ENCODE measurements at places on chromosomes 13 and 19.

DNA sequence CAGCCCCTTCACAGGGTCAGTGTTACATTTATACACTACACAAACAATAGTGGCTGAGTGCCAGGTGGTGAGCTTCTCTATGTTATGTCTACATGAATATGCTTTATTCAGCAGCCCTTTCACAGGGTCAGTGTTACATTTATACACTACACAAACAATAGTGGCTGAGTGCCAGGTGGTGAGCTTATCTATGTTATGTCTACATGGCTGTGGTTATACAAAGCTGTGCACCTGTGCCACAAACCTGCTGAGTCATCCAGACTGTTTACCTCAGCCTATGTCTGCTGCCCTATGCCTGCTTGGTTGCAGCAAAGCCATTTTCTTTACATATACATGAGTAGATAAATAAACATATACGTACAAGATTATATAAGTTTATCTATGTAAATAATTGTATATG is 76.5 kb downstream of the ZNF726 start:
- DNase-seq: no peak

GRCh38 chr19:30516531-30516930 is 144.3 kb downstream of the ZNF536 start:
- peak; percentile 5 for DNase-seq

DNA sequence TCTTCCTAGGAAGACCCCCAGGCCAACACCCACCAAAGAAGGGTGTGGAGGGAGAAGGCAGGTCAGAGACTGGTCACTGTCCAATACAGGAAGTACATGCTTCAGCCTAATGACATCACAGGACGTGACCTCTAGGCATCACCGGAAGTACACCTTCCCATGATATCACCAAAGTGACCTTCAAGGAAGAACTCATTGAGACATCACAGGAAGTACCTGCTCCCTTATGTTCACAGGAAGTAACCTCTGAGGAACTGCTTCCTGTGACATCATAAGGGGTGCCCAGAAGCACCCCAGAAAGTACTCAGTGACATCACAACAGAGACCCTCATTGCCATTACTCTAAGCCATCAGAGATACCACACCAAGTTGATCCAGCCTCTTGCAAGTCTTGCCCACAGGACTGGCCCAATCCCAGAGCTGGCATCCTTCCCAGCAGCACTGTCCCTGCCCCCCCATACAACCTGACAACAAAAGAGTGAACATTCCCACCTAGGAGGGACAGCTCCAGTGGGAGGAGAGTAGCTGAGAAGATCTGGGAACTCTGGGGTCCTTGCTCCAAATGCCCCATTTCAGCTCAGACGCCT is 24.2 kb upstream of the NANOS2 start:
- no peak for DNase-seq

DNA sequence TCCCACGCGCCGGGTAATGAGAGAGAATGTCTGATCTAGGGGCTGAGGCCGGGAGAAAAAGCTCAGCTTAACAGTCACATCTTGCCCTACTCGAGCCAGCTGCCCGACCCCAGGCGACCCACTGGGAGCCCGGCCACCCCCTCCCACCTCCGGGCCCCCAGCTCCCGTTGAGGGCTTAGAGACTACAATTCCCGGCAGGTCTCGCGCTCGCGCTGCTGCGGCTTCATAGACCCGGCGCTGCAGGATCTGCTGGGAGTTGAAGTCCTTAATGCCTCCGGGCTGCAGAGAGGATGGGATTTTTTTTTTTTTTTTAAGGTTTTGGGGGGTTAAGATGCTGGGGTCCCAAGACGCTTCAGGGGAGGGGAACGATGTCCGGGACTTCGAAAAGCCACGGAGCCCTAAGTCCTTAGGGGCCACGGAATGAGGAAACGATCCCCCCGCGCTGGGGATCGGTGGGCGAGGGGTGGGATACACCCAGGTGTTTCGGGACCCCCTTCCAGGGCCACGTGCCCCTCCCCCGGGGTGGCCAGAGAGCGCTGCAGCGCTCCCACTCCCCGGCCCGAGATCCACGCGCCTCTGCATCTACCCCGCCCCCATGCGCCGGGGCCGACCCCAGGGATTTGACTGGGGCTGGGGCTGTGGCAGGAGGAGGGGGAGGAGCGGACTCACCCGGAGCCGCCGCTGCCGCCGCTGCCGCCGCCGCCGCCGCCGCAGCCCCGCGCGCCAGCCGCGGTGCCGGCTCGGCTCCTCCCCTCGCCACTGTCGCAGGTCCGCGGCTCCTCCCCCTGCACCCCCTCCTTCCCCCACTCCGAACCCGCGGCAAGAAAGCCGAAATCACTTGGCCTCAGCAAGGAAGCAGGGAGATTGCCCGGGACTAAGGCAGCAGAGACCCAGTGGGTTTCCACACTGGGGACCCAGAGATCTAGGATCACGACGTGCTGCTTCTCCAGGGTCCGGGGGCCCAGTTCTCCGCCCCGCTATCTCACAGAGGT is at the start of gene SYT3:
Gene SYT3 (minus strand): TSS at position 761 of the 992 bp plus-strand sequence. CDS start 2,470 bp downstream, outside the sequence.
- DNase-seq: peak; percentile 29

DNA sequence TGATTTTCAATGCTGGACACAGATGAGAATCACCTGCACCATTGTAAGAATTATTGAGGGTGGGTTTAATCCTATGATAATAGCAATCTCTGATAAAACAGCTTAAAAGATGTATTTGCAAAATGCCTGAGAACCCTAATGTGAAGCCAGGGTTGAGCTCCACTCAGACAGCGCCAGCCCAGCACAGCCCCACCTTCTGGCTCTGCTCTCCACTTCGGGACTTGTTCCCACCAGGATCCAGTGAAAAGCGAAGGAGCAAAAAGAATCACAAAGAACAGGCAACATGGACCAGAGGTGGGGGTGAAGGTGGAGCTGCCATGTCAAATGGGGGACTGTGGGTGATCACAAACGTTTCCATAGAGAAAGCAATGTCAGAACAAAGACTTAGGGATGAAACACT is 18.6 kb upstream of the ZNF816 start:
- no peak for DNase-seq

- no peak for DNase-seq
Observed at GRCh38 chr13:20222553-20222952, 9.6 kb downstream of the GJB6 start.

- DNase-seq: peak; percentile 86
Observed at GRCh38 chr13:47175172-47175866, 278.5 kb upstream of the HTR2A start.

- no peak for DNase-seq
Observed at GRCh38 chr19:628168-628567, 5.2 kb downstream of the POLRMT start.

- no peak for DNase-seq
Observed at GRCh38 chr13:99860745-99861144, 110.8 kb downstream of the ZIC5 start.

DNA sequence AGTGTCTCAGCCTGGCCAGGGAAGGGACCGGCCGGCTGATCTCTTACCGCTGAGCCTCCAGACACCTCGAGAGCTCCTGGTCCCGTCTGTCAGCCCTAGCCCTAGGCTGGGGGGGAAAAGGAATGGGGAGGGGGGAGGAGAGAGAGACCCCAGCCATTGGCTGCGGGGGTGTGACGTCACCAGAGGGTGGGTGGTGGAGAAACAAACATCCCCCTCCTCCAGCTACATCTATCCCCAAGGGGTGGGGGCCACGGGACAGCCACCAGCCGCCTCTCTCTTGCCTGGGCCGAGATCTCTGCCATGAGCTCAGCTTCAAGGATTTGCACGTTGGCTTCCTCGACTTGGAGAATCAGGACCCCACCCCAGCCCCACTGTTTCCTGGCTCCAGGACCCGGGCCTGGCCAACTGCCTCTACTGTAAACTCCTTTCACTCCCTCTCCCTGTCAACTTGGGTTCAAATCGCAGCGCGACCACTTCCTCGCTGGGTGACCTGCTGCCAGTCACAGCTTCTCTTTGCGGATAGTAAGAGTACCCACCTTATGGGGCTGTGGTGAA is at the start of gene PRX:
Gene PRX (minus strand): TSS at position 88 of the 555 bp plus-strand sequence. CDS start 5,446 bp downstream, outside the sequence.
- no peak for DNase-seq

DNA sequence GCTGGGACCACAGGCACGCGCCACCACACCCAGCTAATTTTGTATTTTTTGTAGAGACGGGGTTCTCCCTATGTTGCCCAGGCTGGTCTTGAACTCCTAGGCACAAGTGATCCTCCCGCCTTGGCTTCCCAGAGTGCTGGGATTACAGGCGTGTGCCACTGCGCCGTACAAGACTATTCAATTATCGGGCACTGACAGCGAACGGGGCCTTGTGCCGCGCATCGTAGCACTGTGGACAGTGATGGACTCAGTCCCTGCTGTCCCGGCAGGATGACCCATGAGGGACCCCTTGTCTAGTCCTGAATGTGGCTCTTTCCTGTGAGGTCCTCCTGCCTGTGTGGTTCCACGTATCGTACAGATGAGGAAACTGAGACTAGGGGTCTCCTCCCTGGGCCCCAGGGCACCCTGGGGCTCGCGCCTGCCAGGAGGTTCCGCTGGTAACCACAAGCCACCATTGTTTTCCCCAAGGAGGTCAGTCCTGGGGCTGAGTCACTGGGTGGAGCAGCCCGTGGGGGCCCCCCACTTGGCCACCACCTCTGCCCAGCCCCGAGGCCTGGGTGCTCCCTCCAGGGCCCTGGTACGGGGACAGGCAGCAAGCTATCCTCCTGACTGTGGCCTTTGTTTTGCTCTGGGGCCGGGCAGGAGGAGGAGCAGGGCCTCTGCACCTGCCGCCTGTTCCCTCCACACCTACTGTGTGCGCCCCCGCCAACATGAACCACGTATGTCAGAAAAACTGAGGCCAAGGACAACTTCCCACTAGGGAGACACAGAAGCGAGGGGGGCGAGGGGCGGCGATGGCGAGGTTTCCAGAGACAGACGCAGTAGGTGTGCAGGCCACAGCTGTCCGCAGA is 2.9 kb upstream of the TCF3 start:
- DNase-seq: no peak

DNA sequence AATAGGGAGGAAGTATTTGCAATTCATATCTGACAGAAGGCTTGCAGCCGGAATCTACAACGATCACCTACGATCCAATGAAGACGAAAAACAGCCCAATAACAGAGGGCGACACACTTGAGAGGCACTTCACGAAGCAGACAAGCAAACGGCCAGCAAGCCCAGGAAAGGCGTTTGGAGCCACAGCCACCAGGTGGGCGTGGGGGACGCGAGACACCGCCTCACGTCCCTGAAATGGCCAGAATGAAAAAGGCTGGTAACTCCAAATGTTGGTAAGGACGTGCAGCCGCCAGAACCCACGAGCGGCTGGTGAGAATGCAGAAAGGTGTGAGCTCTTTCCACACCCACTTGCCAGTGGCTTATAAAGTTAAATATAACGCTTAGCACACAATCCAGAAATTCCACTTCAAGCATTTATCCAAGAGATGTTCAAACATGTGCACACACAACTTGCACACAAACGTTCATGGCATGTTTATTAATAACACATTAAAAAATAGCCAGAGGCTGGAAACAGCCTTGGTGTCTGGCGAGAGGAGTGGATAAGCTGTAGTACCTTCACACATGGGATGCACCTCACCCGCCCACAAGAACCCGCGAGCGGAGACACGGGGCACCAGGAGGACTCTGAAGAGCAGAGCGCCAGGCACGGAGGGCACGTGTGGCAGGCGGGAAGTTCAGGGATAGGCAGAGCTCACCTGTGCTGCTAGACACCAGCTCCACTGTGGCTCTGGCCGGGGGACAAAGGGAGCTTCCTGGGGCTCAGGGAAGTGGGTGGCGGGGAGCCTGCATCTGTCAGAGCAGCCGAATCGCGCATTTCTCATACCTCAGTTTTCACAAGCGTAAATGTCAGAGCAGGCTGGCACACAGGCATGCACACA is 89.3 kb downstream of the SPACA7 start:
- no peak for DNase-seq

- DNase-seq: peak; percentile 87
Observed at GRCh38 chr13:99150575-99151361, 49.9 kb upstream of the UBAC2 start.

DNA sequence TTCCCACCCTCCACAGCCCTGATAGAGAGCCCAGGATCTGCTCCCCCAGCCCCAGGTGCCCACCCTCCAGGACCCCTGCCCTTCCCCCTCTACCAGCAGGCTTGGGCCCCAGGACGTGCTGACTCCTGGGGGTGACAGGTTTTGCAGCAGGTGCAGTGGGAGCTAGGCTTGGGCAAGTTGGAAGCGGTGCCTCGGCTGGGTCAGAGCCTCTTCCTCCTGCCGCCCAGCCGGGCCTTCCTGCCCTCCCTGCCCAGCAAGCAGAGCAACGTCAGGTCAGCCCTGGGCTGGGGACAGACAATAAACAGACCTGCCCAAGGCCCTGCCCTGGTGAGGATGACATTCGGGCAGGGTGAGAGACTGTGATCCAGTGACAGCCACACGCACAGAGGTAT is 9.2 kb upstream of the NCCRP1 start:
- DNase-seq: no peak

GRCh38 chr19:13621413-13621812 is 115.1 kb upstream of the CACNA1A start:
- DNase-seq: peak; percentile 80

DNA sequence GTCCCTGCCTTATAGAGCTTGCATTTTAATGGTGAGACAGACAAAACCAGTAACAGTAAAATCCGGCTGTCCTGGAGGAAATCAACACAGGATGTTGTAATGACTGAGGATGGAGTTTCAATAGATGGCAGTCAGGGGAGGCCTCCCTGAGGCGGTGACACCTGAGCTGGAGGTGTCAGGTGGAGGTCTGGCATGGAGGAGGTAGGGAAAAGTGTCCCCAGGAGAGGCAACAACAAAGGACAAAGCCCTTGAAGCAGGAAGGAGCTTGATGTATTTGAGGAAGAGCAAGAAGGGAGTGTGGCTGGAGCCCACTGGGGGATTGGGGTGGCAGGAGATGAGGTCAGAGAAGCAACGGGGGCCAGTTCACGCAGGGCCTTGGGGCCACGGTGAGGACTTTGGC is 7.8 kb downstream of the GRIN2D start:
- DNase-seq: no peak

DNA sequence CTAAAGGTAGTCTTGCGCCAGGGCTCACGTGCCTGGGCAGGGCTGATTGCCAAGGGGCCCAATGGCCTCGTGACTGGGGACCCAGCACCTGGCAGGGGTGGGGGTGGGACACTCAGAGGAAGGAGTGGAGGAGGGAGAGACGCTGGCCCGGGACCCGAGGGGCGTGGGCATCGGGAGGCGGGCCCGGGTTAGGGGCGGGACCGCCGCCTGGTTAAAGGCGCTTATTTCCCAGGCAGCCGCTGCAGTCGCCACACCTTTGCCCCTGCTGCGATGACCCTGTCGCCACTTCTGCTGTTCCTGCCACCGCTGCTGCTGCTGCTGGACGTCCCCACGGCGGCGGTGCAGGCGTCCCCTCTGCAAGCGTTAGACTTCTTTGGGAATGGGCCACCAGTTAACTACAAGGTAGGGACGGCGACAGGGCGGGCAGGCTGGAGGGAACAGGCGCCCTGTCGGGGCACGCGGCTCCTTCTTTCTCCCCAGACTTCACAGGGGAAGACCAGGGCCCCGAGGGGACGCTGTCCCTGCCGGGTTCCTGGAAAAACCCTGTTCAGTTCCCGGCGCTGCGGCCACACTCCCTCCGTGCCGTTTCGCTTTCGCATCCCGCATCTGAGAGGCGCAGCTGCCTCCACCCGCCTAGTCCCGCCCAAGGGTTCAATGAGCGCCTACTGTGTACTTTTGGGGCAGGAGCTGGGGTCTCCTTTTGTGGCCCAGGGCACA is at the start of gene IFI30:
Gene IFI30 (plus strand): TSS at position 242 of the 717 bp plus-strand sequence. CDS start 29 bp downstream, at position 271.
- no peak for DNase-seq

GRCh38 chr19:47096100-47096704 is 17.4 kb downstream of the ZC3H4 start:
- DNase-seq: no peak

- DNase-seq: no peak
Observed at GRCh38 chr19:54574527-54575056, 1.0 kb downstream of the LILRA2 start.

Data from AG10803 (cell line).